ENCODE measurements at places on chromosomes 6 and 20.

DNA sequence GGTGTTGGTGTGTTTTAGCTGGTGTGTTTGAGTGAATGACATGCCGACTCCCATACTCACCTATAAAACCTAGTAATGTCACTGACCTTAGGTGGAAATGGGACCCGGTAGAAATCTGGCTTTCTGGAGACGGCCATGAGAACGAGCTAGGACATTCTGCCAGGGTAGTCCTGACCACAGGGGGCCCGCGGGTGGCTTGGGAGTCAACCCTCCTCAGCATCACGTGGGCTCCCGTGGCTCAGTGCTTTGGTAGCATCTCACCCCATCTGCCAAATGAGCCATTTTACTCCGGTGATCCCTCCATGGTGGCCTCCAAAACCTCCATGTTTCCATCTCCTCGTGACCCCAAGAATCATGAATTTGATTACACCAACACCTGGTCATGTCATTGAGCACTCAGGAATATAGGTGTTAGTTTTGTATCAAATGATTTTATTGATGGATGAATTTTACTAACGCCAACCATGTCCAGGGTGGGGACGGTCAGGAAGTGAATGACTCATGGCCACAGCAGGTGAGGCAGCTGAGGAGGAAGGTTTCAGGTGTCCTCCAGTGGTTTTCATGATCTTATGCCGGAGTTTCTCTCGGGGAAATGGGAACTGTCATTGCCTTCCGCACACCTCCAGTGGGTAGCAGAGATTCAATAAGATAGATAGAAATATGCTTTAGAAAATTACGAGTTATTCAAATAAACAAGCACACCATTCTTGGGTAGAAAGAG, 195.0 kb downstream of the SYNDIG1 start:
- DNase-seq = no peak

DNA sequence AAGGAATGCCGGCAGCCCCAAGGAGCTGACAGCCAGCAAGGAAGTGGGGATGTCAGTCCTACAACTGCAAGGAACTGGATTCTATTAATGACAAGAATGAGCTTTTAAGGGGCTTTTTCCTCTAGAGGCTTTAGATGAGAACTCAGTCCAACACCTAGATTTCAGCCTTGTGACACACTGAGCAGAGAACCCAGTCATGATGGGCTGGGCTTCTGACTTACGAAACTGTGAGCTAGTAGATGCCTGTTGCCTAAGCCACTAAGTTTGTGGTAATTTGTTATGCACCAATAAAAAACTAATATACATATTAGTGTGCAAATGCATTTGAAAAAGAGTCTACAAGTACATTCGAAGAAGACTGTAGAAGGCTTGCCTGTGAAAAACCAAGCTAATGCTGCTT, 263.3 kb downstream of the SOX4 start:
- no peak for DNase-seq

DNA sequence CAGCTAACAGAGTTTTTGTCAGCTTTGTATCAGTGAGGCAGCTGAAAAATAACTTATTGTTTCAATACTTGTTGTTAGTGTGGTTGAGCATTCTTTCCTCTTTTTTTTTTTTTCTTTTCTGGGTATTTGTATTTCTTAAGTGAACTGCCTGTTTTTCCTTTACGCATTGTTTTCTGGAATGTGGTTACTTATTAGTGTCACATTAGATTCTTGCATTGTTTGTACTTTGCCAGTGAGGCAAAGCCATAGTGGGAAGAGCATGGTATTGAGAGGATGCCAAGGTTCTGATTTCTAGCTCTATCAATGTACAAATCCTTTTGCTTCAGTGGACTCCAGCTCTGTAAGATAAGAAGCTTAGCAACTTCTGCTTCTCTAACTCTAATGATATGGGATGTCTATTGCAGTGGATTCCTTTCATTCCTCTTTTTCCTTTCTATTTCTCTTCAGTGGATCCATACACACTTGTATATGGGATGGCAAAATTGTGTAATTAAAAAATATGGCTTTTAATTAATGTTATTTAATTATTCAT, 3.9 kb downstream of the CDKAL1 start:
- no peak for DNase-seq

- DNase-seq = no peak
These were observed 86.7 kb upstream of the NEDD9 start for GRCh38 chr6:11318835-11319813.

- no peak for DNase-seq
These were observed 43.4 kb upstream of the SUPT3H start for GRCh38 chr6:45420909-45421708.

DNA sequence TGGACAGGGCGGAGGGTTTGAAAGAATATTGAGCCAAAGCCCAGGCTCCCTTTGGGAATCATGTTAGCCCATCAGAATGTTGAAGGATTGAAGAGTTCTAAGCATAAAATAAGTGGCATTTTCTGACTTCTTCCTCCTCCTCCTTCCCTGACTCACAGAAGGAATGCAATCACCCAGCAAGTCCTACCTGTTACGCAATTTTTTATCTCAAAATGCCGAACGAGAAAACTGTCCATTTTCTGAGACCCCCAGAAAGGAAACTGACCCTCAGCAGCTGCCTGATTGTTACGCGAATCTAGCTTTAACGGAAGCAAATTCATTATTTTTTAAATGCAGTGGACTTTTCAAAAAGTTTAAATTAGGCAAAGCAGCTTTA, 4.7 kb upstream of the DNAJC5 start:
- no peak for DNase-seq

DNA sequence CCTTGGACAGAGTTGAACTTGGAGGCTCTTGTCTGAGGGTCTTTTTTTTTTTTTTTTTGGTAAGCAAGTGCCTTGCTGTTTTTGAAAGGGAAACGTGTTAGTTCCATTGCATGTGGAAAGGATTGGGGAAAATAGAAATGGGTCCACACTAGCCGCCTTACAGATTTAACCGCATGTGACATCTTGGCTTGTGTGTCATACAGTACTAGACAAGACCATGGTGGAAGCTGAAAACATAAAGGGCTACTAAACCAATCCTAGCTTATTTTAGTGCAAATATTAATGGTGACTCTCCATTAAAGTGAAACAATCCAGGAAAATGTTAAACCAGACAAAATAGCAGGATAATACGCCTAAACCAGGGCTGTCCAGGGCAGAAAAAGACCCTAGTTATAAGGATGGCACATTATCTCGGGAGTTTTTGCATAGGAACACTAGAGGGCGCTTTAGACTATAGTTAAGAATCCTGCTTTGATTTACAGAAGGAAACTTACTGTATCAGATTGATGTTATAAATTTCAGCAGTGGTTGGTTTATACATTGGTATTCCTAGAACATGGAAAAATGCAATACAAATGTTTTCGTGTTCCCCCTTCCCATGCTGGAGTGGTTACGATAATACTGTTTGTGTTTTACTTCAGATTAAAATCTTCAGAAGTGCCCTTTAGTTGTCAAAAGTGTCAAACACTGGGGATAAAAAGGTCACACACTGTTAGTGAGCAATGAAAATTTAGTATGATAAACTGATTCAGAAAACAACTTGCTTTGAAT, 59.8 kb upstream of the DEK start:
- no peak for DNase-seq

GRCh38 chr6:15331143-15331542, 85.3 kb downstream of the JARID2 start:
- DNase-seq = no peak

DNA sequence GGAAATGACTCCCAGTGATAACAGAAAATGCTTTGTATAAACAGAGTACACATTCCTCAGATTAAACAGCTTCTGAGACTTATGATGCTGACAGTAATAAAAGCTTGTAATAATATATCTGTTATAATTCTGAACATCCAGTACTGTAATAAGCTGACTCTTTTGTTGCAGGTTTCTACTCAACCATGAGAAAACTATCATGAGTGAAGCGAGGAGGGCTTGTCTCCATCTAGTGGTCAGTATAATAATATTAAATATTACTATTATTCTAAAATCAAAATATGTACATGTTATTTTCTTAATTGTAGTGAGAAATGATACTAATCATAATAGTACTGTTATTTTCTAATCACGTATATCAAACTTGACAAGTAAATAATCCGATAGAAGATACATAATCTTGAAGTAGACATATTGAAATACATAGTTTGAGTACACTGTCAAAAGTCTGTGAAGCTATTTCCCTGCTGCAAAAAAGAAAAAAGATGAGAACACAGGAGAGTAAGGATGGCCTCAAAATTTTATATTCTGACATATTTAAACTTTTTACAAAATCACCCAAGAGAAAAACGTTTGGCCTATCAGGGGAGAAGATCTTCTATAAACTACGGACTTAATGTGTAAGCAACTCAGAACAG, 183.1 kb downstream of the MOXD1 start:
- no peak for DNase-seq

DNA sequence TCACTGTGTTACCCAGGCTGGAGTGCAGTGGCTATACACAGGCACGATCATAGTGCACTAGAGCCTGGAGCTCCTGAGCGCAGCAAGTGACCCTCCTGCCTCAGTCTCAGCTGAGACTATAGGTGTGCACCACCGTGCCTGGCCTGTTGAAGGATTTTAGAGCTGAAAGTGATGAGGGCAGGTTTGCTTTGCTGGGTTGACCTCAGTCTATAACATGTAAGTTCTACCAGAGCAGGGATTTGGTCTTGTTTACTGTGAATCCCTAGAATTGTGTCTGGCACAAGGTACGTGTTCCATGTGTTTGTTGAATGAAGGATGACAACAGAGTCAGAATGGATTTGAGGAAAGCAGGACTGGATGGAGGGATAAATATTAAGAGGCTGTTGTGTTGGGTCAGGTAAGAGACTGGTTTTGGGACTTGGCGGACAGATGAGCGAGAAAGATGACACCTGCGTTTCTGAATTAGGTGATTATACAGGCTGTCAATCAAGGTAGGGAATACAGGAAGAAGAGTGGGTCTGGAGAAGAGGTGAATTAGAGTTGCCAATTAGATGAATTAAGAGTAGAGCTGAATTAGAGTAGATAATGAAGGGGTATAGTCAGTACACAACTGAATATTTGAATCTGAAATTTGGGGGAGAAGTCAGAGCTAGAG, 6.5 kb downstream of the ASXL1 start:
- no peak for DNase-seq

DNA sequence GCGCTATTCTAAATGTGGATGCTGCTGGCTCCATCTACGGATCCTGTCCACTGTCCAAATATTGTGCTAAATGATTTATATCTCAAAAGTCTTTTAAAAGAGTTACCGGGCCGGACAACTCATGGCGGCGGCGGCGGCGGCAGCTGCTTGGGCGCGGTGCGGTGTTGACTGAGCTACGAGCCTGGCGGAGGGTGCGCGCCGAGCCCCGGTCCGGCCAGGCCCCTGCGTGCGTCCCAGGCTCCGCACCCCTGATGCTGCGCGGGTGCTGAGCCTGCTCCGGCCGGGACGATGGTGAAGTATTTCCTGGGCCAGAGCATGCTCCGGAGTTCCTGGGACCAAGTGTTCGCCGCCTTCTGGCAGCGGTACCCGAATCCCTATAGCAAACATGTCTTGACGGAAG, 303.4 kb downstream of the CENPW start:
- no peak for DNase-seq

GRCh38 chr6:35357677-35358076, 15.3 kb downstream of the PPARD start:
- no peak for DNase-seq

DNA sequence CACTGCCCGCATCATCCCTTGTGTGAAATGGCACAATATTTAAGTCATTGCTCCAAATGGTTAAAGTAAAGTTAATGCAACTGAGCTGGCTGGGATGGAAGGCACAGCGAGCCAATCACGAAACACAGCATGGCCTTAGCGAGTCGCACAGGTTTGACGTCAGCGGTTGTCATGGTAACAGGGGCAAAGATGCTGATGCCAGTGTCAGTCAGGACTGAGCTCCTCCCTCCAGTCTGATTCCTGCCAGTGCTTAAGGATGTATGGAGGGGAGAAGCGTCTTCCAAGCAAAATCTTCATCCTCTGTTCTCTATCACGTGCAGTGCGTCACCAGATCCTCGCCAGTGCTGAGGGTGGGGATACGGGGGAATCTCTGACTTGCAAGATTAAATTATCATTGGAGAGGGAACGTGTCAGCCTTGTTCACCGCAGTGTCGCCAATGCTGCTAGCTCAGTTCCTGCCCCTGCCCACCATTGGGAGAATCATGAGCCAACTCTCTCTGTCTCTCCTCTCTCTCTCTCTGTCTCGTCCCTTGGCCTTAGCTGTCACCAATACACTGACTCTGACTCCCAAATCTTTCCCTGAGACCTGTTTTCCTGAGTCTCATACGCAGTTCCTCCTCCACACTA, 24.5 kb downstream of the TSPYL4 start:
- DNase-seq = no peak

- DNase-seq = no peak
These were observed 155.9 kb downstream of the NRN1 start for GRCh38 chr6:5850848-5851255.

- DNase-seq = no peak
These were observed 48.5 kb downstream of the LIN28B start for GRCh38 chr6:105005451-105005850.

DNA sequence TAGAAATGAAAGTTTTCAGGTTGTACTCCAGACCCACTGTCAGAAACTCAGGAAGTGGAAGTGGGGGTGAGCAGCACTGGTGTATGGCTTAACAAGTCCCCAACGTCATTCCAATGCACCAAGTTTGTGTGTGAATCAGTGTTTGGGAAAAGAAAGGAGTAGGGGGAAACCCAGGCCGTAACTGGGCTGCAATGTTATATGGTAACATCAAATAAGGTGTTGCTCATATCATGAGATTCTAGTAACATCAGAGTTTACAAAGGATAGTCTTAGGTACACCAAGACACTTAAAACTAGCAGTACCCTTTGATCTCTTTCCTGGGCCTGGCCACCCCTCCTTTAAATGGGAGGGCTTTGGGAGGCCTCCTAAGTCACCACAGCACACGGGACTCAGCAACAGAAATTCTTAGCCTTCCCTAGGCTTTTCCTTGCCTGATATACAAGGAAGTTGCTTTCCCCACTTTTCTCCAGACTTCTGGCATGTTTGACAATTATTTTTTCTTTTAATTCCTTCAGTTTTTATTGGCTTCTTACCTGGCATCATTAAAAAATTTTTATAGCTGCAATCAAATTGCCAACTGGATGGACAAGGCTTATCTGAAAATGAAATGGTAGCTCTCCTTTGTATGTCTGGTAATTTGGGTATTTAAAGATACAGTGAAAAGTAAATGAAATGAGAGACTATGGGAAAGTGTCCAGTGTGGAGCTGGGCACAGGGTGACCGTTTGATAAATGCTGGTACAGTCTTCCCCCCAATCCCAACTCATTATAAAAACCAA, 15.1 kb downstream of the E2F3 start:
- DNase-seq = no peak

DNA sequence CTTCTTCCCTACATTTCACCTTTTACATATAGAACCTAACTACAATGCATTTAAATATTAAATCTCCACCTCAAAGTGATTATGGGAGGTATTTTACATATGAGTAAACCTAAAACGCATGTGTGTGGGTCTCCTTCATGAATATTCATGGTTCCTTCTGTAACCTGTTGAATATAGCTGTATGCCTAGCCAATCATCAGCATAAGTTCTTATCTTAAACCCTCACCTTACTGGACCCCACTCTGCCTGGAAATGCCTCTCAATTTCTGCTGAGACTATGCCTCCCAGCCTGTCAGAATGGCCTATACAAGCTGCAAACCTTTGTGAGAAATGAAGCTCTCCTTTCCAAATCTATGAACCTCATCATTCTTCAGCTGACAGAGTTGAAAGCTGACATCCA, 21.3 kb downstream of the CEP85L start:
- DNase-seq = no peak

GRCh38 chr6:33314515-33314942, 651 bp upstream of the TAPBP start:
- DNase-seq = peak; percentile 42
